HT1080 (cell line): ENCODE measurements at places on chromosomes 12 and 14. TPM values are rescaled to one million over a fixed set of nuclear protein-coding genes. Genes with fewer than 3 reads are reported as not detected.

GRCh38 chr14:81618695-81619094 is 85.0 kb upstream of the SEL1L start:
- DNase-seq = no peak

DNA sequence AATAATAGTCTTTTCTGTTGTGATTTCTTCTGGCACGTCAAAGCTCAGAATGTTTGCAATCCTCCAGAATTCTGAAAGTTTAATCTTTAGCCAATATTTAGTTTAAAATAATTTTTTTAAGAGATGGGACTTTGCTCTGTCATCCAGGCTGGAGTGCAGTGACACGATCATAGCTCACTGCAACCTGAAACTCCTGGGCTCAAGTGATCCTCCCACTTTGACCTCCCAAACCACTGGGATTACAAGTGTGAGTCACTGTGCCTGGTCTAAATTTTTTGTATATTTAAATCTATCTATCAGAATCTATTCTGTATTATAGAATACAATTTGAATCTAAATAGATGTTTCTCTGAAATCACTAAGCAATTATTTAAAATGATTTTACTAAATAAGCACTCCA is 572.7 kb downstream of the VRK1 start:
- peak; percentile 10 for DNase-seq

- peak; percentile 58 for DNase-seq
These were observed 7.9 kb downstream of the SETD1B start for GRCh38 chr12:121811434-121812319.

- no peak for DNase-seq
These were observed 10.8 kb upstream of the IPO8 start for GRCh38 chr12:30706476-30706875.

GRCh38 chr14:85175556-85175955 is 354.4 kb upstream of the FLRT2 start:
- DNase-seq = no peak

Gene DPY19L2
- 1.7 and 2.4 TPM in 2 replicates for total RNA-seq

DNA sequence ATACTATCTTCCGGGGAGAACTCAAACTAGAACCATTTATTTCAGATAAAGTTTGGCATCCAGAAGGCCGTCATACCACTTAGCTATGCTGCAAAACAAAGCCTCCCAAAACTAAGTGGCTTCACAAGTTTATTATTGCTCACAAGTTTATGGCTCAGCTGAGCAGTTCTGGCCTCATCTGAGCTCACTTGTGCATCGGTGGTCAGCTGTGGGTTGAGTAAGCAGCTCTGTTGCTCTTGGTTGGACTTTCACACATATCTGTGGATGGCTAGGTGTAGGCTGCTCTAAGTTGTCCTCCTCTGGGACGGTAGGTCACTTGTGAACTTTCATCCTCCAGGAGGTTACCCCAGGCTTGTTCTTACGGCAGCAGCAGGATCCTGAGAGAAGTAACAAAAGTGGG is 162.7 kb downstream of the BTG1 start:
- no peak for DNase-seq

DNA sequence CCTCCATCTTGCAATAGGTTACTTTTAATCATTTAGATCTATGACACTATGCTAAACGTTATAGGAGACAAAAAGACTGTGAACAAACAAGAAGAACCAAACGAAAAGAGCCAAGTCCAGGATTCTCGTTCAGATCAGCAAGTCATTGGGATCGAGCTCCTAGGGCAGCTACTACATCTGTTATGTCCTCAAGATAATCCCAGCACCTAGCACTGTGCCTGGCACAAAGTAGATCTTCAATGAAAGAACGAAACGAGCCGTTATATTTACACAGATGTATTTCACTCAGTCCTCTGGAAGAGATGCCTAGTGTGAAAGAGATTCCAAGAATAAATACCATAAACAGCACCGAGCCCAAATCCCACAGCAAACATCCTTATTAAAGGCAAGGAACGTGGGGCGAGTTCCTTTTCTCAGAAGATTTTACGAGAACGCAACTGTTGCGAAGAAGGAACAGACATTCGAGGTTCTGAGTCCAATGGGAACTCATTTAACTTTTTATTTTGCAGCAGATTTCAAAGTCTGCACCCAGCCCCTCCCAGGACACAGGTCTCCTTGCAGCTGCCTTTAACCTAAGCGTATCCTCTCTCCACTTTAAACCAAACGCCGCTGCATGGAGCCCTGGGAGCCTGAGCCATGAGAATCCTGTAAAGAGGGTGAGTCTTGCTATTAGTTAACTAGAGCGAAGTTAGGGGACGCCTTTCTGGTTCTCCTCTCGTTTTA is 544 bp upstream of the TDP1 start:
- DNase-seq = no peak

DNA sequence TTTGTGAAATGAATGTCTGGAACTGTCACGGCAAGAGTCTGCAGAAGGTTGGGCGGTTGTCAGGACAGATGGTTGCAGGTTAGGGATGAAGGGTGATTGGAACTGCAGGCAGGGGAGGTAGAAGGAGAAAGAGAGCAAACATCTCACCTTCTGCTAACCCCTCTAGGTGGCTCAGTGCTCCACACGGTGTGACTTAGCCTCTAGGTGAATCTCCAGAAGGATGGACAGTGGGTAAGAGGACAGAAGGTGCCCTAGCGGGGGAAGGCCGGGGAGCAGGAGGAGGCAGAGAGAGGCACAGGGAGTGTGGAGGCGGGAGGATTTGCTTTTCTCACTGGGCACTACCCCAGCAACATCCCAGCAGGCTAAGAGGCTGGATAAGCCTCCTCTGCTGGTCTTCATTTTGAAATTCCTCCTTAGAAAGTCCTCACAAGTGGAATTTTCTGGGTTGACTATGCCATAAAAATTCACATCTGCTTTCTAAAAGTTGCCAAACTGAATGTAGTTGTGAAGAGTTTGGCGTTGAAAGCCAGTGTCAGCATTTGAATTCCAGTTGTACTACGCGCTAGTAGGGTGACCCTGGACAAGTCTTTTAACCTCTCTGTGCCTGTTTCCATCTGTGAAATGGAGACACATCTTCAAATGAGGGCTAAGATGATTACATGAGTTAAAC is 10.7 kb upstream of the GPR68 start:
- DNase-seq = no peak

DNA sequence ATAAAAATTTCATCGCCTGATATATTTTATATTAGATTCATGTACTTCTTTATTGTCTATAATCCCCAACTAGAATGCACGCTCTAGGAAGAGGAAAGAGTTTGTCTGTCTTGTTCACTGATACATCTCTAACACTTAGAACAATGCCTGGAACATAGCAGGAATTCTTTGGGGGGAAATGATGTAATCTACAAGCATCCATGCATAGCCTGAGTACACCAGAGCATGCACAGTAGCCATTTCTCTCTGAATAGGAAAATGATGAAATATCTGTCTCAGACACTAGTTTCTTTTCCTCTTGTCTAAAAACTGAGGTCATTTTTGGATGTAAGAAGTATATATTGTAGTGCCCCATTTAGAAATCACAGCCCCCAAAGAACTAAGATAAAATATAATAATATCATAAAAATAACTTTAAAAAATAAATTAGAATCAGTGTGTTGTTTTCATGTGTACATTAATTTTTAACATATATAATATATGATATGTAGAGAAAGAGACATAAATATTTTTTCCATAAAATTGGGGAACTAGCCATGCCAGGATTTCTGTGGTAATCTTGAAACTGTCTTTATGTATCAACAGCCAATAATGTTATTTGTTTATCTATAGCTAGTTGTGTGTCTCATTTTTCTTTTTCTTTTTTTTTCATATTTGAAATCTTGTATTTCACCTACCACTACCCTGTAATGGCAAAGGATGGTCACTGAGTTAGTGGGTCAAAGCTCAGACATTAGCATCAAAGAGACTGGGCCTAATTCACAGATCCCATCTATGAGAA is 155.6 kb upstream of the TMCC3 start:
- DNase-seq = peak; percentile 18

DNA sequence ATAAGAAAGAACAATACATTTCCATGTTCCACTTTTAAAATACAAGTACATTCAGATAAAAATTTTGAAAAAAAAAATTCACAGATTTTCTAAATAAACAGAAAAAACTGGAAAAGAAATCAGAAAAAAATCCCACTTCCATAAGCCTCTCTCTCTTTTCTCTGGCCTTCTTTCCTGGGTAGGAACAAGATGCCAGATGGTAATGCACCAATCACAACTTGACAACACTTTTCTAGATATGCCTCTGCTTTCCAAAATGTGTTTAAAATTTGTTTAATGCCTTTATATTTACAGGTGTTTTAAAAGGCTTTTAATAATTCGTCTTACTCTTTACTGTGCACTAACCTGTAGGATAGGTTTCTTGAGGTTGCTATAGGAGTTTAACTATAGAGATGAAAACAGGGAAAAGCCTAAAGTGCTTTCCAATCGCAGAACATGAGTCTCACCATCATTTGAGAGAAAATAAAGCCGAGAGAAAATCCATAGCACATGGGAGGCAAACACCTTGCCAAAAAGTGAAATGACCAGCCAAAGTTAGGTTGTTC is 74.2 kb downstream of the TMTC1 start:
- no peak for DNase-seq

Gene TAS2R46
- not detected in 2 replicates for total RNA-seq

DNA sequence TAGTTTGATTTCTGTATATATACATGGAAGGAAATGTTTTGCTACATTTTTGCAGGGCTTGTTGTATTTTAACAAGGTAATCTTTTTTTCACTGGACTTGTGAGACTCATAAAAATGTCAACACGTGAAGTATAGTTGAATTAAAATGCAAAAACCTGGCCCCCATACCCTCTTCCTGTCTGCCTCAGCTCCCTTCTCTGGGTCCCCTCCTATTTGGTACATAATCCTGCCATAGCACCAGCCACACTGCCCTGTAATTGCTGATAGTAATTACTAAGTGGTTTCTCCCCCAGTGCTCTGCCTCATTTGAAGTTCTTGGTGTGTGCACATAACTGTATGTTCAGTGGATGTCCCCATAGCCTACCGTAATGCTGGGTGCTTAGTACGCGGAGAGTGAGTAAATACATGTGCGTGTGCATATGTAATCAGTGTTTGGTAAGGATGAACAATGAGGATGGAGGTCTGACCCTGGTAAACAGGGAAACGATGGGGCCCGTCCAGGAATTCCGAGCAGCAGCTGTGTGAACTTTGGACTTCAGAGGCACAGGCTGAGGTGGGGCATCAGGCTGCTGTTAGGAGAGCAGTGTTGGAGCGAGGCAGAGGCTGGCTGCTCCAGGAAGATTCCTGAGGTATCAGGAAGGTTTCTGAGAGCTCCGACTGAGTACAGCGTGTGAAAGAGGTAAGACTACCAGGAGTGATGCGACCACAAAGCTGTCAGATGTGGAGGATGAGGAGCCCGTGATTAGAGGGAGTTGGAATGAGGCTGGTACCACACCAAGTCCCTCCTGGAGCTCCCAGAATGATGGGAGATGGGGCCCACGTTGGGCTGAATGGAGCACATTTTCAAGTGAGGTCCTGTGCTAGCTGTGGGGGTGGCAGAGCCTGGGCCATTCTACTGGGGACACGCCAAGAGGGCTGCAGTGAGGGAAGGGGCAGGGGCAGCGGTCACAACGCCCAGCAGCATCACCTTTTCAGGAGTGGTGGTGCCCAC is 106.8 kb downstream of the PELI2 start:
- DNase-seq = no peak

- DNase-seq = no peak
These were observed 9.0 kb upstream of the LRP6 start for GRCh38 chr12:12275874-12276273.

Gene RNF212B
- total RNA-seq = not detected in 2 replicates

Gene GZMH
- total RNA-seq = not detected in 2 replicates

- DNase-seq = no peak
These were observed 41.2 kb upstream of the SLC2A13 start for GRCh38 chr12:40146800-40147797.

Gene NFKBIA
- 42.9 and 49.7 TPM in 2 replicates for total RNA-seq

Gene SLC6A12
- not detected in 2 replicates for total RNA-seq

Gene ACSM4
- total RNA-seq = not detected in 2 replicates

DNA sequence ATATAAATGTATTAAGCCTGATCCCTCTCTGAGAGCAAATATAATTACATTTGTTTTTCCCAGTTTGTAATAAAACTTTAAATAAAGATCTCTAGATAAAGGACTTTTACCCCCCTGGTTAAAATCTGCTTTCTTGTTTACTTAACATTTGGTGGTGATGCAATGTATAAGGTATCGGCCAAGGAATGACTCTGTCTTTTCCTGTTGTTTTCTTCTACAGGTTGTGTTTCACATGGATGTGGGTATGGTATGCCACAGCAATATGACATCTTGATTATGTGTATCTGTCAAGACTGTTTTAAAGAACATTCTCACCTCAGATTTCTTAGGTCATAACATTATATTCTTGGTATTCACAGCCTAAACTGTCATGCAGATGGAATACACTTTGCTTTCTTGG is 210.6 kb upstream of the NOVA1 start:
- DNase-seq = no peak

DNA sequence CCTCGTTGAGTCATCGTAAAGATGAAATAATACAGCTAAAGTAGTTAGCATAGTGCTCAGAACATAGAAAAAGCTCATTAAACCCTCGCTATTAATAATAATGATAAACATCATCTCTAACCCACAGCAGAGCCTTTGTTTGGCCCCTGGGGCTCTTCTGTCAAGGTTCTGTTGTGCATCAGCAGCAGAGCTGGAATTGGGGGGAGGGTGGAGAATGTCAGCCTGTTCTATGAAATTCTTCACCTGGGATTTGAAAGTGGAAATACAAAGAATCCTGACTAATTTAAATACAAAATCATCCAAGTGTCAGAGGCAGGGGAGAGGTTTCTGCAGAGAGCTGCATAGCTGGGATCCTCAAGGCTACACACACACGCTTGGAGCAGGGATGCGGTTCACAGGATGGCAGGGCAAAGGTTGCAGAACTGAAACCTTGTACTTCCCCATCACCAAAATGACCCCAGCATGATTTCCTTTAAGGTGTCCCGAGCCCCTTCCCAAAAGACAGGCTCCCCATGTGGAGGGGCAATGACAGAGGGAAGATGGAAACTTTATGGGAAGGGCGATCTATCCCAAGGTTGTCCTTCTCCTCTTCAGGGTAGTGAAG is 71.8 kb downstream of the DAD1 start:
- no peak for DNase-seq

DNA sequence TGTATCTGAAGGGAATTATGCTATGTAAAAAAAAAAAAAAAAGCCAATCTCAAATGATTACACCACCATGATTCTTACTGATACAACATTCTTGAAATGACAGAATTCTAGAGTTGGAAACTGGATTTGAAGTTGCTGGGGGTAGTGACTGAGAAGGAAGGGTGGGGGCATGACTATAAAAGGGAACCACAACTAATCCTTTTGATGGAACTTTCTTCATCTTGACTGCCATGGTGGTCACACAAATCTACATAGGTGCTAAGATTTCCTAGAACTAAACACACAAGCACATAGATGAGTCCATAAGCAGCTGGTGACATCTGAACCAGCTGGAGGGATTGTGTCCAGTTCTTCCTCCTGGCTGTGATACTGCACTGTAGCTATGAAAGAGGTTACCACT is 51.4 kb downstream of the CLMN start:
- DNase-seq = no peak

- peak; percentile 13 for DNase-seq
These were observed 10.5 kb upstream of the NID2 start for GRCh38 chr14:52079239-52079959.

Gene CDKN1B
- 18.9 and 24.0 TPM in 2 replicates for total RNA-seq
